Central memory CD8-positive, alpha-beta T cell (primary cell): ENCODE measurements at places on chromosomes 2 and 18.

DNA sequence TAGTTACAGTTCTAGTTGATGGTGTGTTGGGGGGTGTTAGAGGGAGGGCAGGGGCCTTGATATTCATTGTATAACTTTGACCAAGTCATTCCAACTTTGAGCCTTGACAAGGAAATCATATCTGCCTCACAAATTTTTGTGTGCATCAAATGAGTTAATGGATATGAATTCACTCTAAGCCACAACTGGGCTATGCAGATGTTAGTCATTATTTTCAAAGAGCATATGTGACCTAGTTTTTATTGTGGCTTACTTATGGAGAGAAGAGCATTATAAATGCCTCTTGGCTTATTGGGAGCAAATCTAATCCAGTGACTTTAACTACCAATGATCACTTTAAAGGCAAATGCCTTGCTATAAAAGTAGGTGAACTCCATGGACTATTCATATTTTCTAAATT is 250.2 kb downstream of the LPIN1 start:
- DNase-seq = no peak

GRCh38 chr2:226267516-226268289 is 531.9 kb downstream of the IRS1 start:
- DNase-seq = no peak

- DNase-seq = no peak
Measured at GRCh38 chr2:232235716-232236115, 142.8 kb upstream of the ALPP start.

GRCh38 chr2:178211460-178211859 is 17.1 kb downstream of the OSBPL6 start:
- DNase-seq = no peak

- DNase-seq = no peak
Measured at GRCh38 chr2:127228102-127228501, 8.0 kb upstream of the CYP27C1 start.

DNA sequence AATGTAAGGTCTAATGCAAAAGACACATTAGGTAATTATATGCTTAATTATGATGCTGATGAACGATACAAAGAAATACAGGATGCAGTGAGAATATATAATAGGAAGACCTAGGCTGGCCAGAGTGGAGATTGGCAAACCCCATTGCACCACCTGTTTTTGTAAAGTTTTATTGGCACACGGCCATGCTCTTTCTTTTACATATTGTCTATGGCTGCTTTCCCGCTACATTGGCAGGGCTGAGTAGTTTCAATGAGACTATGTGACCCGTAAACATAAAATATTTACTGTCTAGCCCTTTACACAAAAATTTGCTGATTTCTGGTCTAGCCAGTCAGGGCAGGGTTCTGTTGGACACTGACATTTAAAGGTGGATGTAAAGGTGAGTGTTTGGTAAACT is 5.4 kb downstream of the SEC11C start:
- no peak for DNase-seq

GRCh38 chr2:189681903-189682302 is 7.4 kb downstream of the ANKAR start:
- DNase-seq = no peak

GRCh38 chr2:116023026-116023425 is 1580.6 kb downstream of the DPP10 start:
- DNase-seq = no peak

DNA sequence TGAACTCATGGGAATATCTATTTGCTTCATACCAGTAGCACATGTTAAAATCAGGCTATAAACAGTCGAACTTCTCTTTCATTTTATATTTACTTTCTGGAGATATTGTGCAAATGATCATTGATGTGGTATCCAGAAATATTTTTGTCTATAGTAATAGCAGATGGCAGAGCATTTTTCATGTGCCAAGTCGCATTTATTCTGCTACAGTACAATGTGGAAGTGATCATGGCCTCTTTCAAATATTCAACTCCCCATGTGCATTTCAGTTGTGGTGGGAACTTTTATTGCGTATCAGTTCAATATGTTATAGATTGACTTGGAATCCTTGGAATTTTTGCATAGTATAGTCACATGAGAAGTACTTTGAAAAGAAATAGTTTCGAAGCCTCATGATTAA is 57.4 kb downstream of the RHBDD1 start:
- no peak for DNase-seq

DNA sequence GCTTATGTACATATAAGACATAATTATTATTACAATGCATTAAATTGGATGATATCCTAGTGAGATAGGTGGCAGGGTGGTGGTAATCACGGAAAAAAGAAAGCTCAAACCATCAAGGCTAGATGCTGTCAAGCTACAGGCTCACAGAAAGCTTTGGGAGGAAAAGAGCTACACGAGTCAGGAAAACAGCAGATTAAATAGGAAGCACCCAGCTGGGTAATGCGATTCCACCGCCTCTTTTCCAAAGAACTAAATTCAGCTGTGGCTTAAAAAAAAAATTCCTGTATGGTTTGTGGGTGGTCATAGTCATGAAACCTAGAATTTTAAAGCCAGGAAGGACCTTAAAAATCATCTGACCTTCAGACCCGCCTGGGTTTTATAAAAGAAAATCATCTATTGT is 23.7 kb upstream of the PTPN4 start:
- DNase-seq = no peak

DNA sequence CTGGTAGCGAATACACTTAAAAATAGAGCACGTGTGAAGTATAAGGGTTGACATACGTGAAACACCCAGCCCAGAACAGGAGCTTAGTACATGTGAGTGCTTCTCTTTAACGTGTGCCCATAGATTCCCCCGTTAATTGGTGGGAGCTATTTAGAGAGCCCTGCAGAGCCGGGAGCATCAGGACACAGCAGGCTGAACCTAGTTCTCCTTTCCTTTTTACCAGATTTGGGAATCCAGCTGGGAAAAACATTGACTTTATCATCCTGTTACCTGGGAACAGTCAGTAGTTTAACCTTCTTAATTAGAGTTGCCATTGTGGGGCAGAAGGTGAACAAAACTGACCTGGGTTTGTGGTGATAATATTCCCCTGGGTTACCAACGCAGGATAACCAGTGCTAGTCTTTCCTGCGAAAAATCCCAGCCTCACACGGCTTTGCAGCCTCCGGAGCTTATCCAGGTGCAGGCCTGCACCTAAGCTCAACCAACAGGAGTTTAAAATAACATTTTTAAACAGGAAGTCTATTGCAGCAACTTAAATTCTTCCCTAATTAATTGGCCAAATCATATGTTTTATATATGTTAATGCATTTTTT is 78.1 kb upstream of the SPTBN1 start:
- DNase-seq = no peak

DNA sequence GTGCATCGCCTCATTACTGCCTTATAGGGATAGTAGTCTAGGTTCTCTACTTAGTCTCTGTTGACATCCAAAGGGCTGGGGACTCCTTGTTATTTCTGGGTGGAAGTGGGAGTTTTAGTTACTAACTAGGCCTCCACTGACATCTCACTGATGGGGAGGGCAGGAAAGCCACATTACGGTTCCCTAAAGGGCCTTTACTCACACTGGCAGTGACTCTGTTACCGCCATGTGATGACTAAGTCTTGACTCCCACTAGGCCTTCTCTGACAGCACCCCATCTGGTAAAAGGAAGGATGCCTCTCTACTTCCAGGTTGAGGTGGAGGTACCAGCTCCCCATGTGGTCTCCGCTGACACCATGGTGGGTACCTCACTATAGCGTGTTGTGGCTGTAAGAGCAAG is 14.0 kb upstream of the BCL2L11 start:
- DNase-seq = no peak

DNA sequence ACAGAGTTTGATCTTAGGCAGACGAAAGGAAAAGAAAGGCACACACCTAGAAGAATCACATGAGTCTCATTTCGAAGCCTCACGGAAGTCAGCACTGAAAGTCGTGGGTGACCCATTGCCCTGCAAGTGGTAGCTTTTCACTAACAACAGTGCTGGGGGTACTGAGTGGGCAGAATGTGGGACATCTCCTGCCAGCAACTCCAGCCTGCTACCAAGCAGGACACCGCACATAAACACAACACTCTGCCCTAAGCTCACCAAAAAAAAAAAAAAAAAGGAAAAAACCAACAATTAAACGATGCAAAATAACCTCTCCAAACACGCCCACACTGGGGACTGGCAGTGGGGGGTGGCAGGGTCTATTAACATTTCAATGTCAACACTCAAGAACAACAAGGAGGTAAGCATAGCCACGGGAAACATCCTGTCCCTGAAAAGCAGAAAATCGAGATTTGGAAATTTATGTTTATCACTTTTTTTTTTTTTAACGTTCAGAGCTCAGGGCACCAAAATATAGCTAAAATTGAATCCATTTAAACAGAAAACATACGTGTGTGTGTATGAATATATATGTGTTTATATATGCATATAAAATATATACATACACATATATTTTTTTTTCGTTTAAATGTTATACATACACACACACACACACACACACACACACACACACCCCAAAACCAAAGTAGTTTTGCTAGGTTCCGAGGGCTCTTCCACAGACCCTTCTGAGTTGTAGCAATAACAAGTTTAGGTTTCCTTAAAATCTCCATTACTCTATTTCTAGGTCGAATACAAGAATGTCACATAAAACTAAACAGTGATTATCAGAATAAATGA is 2.2 kb downstream of the INO80D start:
- DNase-seq = no peak

DNA sequence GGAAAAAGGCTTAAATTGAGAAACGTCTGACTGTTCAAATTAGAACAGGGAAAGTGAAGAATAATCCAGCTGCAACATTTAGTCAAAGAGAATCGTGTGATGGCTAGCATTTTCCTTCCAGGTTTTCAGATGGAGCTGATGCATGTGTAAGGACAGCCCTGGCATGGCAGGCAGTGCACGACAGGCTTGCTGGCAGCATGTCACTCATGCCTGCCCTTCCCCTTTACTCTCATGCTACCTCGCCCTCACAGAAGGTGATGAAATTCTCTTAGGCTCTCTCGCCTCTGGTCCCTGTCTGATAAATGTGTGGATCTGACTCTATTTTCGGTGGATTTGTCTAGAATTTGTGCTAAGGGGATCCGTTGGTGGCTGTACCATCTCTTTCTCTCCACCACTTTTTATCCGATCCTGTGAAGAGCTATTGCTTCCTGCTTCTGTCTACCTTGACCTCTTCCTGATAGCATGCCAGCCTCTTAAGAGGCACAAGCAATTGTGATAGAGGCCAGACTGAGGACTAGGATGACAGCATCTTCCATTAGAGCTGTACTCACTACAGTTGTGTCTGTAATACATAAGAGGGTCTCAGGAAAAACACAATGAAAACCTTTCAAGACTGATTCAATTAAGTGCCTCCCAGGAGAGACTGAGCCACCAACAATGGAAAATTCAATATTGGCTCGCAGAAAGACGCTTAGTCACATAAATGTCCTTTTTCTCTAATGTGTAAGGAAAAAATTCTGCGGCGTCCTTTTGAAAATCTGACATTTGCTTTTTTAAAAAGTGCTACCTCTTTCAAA is 65.6 kb upstream of the NOSTRIN start:
- no peak for DNase-seq

DNA sequence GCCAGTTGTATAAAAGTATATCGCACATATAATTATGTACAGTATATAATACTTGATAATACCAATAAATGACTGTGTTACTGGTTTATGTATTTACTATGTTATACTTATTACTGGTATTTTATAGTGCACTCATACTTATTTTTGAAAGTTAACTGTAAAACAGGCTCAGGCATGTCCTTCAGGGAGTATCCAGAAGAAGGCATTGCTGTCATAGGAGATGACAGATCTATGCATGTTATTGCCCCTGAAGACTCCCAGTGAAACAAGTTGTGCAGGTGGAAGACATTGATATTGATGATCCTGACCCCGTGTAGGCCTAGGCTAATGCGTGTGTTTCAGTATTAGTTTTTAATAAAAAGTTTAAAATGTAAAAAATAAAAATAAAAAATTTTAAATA is 20.3 kb upstream of the ASXL3 start:
- no peak for DNase-seq

DNA sequence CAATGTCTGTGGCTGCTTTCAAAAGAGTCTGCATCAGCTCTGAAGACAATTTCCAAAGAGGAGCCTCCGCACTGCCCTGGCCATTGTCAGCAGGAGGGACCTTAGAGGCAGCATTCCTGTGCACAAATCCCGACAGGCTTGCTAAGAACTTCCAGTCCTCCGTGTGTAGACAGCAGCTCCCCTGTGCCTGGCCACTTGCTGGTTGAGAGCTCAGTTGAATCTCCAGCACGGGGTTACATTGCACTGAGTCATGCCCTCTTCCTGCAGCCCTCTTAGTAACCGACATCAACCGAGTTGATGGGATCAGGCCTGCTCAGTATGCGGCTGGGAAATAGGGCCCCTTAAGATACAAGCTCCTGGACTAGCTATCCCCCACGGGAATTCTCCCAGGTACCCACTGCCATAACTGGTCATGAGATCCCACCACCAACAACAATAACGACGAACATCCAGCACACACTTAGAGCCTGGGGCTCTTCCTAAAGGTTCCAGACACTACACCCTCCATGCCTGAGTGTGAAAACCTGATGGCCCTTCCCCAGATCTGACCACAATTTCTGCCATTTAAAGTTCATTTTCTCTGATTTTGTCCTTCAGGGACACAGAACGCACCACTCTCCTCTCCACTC is 12.0 kb downstream of the ATP6V1B1 start:
- no peak for DNase-seq

- DNase-seq = no peak
Measured at GRCh38 chr2:238940806-238941205, 92.9 kb downstream of the TWIST2 start.

GRCh38 chr18:53952700-53953099 is 271.8 kb downstream of the MBD2 start:
- DNase-seq = no peak

DNA sequence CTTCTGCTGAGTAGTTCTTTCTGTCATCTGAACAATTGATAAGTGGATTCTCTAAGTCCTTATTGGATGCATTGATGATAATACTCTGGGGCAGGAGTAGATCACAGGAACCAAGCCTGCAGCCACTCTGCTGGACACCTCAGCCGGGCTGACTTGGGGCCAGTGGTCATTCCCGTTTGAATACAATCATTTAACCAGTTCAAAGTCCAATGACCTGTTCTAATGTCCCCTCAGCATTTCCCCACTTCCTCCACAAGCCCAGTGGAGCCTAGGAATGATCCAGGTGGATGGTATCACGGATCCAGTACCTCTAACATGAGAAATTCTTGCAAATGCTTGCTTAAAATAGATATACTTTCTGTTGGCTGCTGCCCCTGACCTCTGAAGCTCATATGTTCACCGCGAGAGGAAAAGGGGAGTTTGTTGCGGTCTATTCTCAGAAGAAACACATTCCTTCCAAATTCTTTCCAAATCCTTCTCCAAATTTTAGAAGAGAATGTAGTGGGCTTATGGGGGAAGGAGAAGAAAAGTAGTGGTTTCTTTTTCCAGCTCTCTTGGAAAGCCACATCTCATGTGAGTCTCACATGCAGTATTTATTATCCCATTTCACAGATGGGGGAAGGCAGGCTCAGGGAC is 170.9 kb downstream of the INHBB start:
- DNase-seq = no peak

- DNase-seq = no peak
Measured at GRCh38 chr2:39443009-39443408, 5.9 kb upstream of the MAP4K3 start.

DNA sequence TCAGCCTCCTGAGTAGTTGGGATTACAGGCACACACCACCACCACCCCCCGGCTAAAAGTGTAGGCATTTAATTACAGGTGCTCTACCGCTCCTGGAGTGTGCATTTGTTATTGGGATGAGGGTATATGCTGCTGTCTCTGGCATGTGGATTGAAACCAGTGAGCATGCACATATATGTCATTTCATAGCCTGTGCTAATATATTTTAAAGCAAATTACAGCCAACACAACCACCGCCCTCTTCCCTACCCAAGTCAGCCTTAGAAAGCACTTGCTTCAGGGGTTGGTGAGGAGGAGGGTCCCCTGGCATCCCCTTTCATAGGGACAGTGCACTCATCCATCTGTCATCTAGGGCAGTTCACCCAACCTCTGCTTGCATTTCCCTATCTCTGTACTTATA is 10.5 kb upstream of the TBC1D8 start:
- DNase-seq = no peak
